ENCODE measurements at places on chromosomes 6 and 20.
A peak's percentile ranks its signal among the peaks of the same experiment; 100 is the strongest.

GRCh38 chr6:70700922-70701876 is 33.5 kb downstream of the SMAP1 start:
- no peak for DNase-seq

DNA sequence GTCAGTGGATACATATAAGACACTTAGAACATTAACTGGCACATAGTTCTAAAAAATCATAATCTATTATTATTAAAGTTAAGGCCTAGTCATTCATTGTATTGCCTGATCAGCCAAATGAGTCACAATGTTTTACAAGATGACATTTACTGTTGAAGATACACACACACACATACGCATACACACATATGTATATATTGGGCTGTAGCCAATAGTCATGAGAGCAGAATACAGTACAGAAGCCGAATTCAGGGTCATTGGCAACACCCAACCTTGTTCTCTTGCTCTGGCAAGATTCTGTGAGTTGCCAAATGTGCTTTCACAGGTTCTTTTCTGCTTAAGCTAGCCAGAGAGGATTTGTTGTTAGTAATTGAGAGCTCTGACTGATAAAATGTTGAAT is 922.8 kb upstream of the MAP3K7 start:
- no peak for DNase-seq

DNA sequence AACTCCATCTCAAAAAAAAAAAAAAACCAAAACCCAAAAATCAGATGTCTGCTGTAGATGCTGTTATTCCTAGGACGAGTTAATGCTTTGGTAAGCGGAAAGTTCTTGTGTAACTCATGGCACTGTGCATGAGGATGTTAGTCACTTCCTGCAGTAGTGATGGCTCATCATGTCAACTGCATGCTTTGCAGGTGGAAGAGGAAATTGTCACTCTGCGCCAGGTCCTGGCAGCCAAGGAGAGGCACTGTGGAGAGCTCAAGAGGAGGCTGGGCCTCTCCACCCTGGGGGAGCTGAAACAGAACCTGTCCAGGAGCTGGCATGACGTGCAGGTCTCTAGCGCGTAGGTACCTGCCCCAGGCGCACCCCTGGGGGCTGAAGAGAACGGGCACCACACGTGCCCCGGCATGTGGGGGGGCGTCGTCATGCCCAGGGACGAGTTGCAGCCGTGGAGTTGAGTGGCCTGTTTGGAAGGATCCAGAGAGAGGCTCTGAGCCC is 8.5 kb downstream of the TPD52L2 start:
- DNase-seq, result peak; percentile 97

- DNase-seq, result peak; percentile 61
Observed at GRCh38 chr6:11772109-11772825, 6.3 kb downstream of the ADTRP start.

DNA sequence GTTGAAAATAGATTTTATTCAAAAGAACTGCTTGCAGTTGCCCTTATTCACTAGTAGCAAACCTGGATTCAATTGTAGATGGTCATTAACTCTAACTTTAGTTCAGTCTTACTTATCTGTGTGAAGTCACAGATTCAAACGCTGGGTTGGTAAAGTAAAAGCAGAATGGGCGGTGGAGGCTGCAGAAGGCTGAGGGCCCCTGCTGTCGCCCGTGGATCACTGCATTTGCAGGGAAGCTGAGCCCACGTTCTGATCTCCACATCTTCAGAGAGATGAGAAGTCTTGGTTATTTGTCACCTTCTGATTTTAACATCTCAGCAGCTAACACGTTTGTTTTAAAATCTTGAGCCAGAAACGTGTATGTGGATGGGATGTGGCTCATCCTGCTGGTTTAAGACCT is 75.1 kb downstream of the SNX9 start:
- no peak for DNase-seq

DNA sequence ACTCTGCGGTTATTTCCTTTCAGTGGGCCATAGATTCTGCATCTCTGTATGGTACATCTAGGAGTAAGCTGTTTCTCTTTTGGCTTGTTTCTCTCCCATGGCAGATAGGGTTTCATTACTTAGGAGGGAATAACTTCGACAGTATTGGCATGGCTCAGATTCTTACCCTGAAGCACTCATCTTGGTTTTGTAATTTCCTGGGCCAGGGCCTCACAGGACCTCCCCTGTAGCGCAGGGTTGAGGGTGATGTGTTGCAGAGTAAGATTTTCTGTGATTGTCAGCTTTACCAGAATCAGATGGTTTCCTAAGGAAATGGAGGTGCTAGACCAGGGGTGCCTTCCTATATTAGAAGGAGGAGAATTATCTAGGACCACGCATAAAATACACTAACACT is 78.3 kb downstream of the STXBP5 start:
- no peak for DNase-seq

GRCh38 chr6:37256692-37257319 is 766 bp upstream of the TBC1D22B start:
- DNase-seq, result no peak

GRCh38 chr20:10111139-10111958 is 76.6 kb downstream of the ANKEF1 start:
- DNase-seq, result no peak

DNA sequence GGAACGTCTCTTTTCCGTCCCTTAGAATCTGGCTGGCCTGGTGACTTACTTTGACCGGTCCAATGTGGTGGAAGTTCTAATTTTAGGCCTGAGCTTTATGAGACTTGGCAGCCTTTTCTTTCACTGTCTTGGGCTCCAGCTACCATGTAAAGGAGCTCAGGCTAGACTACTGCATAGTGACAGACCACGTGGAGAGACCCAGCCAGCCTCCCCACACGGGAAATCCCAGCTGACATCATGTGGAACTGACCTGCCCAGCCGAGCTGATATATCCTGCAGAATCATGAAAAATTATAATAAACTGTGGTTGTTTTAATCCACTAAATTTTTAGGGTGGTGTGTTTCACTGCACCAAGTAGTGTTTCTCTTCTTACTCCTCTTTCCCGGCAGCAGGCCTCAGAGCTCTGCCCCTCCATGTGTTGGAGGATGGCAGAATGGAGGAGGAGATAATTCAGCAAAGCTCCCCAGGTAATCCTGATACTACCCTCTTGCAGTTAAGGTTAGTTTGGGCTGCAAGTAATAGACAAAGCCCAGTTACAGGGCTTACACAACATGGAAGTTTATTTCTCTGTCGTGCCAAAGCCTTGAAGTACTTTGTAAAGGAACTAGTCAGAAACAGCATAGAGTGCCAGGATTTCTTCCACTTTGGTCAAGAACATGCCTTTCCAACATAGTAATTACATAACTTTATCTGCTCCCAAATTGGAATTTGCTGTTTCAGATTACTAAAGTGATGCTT is 87.5 kb downstream of the SH3BGRL2 start:
- no peak for DNase-seq

DNA sequence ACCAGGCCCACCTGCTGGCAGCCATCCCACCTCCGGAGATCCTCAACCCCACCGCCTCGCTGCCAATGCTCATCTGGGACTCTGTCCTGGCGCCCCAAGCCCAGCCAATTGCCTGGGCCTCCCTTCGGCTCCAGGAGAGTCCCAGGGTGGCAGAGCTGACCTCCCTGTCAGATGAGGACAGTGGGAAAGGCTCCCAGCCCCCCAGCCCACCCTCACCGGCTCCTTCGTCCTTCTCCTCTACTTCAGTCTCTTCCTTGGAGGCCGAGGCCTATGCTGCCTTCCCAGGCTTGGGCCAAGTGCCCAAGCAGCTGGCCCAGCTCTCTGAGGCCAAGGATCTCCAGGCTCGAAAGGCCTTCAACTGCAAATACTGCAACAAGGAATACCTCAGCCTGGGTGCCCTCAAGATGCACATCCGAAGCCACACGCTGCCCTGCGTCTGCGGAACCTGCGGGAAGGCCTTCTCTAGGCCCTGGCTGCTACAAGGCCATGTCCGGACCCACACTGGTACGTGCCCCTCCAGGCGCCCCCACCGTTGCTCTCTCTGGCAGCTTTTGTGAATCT is 1.1 kb downstream of the SNAI1 start:
- DNase-seq, result no peak

DNA sequence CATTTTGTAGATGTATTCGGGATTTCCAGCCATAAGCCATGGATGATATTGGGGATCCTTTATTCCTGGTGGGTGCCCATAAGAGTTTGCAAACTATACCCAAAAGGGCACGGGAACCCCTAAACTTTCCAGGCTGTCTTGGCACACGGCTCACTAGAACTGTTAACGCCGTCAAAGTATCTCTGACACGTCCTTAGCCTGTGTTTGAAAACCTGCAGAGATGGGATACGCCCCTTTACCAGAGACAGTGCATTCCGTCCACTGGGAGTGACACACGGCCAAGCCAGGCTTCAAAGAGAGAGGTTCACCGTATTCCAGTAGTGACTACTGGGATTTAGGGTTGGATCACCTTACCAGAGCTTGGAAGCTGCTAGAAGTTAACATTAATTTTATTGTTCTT is 95.0 kb downstream of the THBS2 start:
- no peak for DNase-seq

DNA sequence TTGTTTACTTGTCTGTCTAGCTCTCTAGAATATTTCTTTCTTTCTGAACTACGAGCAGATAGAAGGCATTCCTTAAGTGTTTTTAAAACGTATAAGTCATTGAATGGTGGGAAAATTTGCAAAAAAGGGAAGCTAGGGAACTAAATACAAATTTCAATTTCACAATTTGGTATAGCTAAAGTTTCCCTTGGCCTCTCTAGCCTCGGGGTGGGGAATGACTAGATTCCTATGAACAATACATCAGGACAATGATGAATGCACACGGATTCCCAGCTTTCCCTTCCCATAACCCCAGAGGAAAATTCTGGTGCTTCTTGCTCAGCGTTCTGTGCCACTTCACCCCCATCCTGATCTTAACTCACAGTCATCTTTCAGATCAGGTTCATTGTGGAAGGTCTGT is 113.3 kb upstream of the ASF1A start:
- no peak for DNase-seq

DNA sequence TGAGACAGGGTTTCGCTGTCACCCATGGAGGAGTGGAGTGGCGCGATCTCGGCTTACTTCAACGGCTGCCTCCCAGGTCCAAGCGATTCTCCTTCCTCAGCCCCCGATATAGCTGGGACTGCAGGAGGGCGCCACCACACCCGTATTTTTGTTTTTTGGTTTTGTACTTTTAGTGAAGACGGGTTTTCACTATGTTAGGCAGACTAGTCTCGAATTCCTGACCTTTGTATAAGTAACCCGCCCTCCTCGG is 115.4 kb upstream of the BTN3A2 start:
- no peak for DNase-seq

DNA sequence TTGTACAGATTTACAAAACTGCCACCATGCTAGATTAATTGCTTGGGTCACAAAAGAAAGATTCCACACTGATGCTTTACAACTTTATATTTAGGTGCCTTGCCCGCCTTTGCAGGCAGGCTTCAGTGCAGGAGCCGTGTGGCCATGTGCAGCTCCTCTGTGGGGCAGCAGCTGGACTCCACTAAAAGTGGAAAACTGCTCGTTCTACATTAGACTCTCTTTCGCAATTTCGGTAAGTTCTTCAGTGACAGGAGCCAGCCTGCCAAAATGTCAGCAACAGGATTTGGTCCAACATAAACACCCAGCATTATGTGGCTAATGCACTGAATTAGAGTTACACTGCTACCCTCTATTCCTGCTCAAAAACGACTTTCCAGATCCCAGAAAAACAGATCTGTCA is 174.4 kb upstream of the KCNK16 start:
- DNase-seq, result no peak

- DNase-seq, result no peak
Observed at GRCh38 chr6:63787021-63787420, 151.4 kb downstream of the PHF3 start.

- no peak for DNase-seq
Observed at GRCh38 chr6:24933868-24934401, 1.8 kb downstream of the RIPOR2 start.

- DNase-seq, result no peak
Observed at GRCh38 chr6:113315879-113316278, 541.3 kb upstream of the MARCKS start.

- DNase-seq, result no peak
Observed at GRCh38 chr20:15033891-15034290, 696.5 kb upstream of the FLRT3 start.

DNA sequence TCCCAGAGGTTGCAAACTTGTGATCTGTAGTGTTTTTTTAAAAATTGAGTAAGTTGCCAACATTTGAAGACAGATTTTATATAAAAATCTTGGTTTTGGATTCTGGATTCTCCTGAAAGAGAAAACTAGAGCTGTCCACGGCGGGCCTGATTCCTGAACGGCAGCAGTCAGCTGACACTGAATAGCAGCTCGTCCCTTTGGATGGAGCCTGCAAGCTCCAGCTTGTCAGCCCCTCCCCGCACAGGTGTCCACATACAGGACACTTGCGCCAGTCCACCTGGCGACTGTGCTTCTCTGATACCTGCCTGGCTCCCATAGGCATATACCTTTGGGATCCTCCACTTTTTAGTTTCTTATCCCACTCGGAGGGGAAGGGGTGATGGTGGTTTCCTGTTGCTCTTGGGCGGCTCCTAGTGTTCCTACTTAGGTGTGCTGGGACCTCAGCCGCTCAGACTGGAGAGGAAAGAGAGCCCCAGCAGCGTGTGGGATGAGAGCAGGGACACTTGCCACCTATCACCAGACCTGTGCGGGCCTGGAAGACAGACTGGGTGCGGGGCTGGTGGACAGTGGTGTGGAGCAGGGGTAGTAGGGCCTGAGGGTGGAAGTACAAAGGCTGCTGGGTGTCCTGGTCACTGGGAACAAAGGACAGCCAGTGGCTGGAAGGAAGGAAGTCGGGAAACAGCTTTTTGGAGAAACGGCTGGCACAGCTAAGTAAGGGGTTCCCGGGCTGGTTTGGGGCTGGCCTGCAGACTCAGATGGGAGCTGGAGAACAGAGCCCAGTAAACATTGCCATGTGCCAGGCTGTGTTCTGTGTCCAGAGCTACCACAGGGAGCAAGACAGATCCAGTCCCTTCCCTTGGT is 18.3 kb downstream of the GHRH start:
- no peak for DNase-seq

GRCh38 chr20:25055711-25056495 is 2.0 kb downstream of the ACSS1 start:
- no peak for DNase-seq

GRCh38 chr20:25061103-25061799 is 3.3 kb upstream of the ACSS1 start:
- no peak for DNase-seq

DNA sequence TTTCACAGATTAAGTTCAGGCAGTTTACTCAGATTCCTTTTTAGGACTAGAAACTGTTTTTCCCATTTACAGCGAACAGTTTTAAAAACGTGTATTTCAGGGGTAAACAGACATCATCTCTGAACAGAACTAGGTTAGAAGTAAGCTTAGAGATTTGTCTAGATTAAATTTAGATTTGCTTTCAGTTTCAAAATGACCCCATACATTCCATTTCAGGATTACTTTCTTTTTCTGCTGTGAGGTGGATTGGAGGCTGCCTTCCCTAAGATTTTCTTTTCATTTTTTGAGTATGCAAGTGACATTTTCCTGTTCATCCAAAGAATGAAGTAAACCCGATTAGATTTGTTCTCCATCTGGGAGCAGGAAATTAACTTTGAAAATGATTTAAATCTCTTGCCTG is 747.2 kb downstream of the KHDRBS2 start:
- no peak for DNase-seq

- DNase-seq, result no peak
Observed at GRCh38 chr6:11197175-11197536, 35.3 kb downstream of the NEDD9 start.

GRCh38 chr20:46484954-46485353 is 28.4 kb downstream of the ZNF334 start:
- DNase-seq, result no peak

Measured in kidney capillary endothelial cell (primary cell).